ENCODE measurements at places on chromosomes 16 and 17.

- DNase-seq: no peak
Measured at GRCh38 chr17:58375256-58375655, 23.3 kb upstream of the SUPT4H1 start.

DNA sequence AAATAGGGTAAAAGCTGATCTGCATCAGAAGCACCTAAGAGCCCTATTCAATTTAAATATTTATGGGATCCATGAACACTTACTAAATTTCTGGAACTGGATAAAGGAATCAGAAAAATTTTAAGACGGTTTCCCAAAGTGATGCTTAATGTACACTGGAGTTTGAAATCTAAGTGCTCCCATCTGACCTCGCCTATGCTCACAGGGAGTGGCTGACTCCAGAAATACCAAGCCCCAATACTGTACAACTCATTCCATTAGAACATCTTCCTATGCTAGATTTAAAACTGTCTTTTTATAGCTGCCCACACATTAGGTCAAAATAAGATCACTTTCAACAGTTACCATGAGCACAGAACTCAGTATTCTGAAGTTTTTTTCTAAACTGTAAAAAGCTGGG is 1214.6 kb downstream of the CDH11 start:
- DNase-seq: no peak

GRCh38 chr17:78284146-78284545 is 52.7 kb downstream of the TMEM235 start:
- DNase-seq: no peak

- no peak for DNase-seq
Measured at GRCh38 chr16:29852654-29853053, 10.4 kb downstream of the CDIPT start.

DNA sequence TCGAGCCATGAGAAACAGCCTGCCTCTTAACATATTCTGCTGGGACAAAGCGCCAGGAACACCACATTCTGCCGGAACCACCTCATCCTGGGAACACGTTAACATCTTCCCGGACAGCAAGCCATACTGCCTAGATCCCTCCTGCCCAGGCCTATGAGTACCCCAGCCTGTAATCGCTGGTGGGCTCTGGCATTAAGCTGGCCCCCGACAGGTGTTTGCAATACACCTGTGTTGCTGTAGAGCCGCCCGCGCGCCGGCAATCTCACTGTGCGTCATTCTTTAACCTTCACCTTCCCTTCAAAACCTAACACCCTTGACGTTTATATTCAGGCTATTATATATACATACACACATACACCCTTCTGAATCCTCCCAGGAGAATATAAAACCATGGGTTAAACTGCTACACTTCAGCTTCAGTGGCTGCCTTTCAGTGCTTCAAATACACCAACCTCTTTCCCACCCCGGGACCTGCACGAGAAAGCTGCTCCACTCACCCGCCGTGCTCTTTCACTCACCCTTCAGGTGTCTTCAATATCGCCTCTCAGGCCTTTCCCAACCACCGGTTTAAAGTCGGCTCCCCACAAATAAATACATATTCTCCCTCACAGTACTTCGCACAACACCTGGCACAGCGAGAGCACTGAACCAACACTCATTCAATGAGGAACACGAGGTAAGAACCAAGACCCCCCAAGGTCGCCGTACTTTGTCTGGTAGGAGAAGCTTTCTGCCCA is 1.0 kb upstream of the ENDOV start:
- DNase-seq: no peak

DNA sequence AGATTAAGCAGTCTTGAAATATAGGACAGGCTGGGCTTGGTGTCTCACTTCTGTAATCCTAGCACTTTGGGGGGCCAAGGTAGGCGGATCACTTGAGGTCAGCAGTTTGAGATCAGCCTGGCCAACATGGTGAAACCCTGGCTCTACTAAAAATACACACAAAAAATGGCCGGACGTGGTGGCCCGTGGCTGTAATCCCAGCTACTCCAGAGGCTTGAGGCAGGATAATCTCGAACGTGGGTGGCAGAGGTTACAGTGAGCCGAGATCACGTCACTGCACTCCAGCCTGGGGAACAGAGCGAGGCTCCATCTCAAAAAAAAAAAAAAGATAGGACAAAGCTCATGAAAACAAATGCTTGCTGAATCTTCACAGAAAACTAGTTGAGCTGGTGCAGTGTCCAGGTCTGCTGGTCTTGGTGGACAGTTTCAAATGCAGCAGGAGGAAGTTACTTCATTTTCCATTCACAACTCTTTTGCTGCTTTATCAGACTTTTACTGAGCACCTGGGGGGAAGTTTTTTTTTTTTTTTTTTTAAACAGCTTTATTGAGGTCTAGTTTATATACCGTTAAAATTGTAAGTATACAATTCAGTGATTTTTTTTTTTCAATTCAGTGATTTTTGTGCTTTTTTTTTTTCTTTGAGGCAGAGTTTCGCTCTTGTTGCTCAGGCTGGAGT is 45.2 kb downstream of the SNX29 start:
- DNase-seq: no peak

GRCh38 chr17:7987112-7987893 is 15.1 kb upstream of the GUCY2D start:
- no peak for DNase-seq
